ENCODE measurements at places on chromosomes 1 and 21.

- DNase-seq: no peak
Observed at GRCh38 chr1:159979257-159979656, 25.2 kb upstream of the SLAMF9 start.

DNA sequence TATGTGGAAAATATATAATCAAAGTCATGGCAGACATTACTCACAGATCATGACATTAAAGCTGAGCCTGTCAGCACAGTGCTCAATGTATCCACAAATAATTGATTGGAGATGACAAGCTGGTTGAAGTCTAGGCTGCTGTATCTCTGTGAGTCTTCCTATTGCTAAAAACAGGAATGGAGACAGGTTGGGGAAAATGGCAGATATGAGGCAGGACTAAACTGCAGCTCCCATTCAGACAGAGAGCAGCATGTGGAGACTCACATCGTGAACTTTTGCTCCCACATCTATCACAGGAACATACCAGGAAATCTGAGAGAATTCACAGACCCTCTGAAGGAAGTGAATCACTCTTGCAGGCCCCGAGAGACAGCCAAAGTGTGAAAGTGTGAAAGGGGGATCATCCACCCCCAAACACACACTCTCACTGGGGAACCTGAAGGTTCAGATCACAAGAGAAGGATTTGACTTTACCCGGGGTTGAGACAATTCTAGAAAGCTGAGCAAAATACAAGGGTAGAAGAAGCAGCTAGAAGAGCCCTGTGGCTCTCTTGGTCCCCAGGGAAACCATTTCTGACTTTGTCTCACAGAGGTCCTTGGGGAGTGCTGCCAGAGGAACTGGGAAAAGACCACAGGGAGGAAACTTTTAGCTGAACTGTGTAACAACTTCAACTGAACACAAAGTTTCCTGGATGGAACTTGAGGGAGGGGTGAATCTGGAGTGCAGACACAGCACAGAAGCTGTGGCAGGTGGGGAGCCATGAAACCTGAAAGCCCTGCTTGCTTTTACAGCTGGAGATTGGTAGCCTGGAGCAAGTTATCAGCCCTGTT, 173.4 kb downstream of the S1PR1 start:
- DNase-seq: no peak

GRCh38 chr1:29519788-29520110, 283.4 kb downstream of the PTPRU start:
- DNase-seq: no peak

DNA sequence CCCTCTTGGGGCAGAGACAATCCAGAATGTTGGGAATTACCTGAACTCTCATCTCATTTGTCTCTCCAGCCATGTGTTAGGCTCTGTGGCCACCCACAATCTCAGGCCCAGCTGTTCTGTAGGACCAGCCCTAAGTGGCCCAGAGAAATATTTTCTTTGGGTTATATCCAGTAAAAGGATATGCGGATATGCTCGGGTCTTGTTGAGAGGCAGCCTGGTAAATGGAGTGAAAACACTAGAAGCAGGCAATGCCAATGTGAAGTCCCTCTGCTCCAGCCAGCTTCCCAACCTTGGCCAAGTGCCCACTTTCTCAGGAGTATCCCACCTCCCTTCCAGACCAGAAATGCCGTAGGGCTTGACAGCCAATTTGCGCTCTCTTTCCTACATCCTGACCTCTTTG, 192.2 kb downstream of the ST6GALNAC3 start:
- DNase-seq: no peak

GRCh38 chr1:58500043-58500442, 46.5 kb downstream of the OMA1 start:
- no peak for DNase-seq

DNA sequence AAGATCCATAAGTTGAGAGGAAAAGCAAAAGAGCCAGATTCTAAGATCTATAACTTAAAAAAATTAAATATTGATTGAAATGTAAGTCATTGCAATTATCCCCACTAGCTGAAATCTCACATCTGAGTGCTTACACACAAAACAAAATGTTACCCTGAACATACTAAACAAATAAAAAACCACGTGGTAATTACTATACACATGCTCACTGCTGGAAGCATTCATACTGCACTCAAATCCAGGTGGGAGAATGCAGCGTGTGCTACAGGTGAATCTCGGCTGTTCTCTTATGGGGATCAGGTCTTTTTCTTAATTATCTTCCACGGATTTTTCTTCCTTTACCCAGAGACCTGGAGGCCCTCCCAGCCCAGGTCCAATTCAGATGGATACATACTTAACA, 74.3 kb downstream of the SDC3 start:
- no peak for DNase-seq

DNA sequence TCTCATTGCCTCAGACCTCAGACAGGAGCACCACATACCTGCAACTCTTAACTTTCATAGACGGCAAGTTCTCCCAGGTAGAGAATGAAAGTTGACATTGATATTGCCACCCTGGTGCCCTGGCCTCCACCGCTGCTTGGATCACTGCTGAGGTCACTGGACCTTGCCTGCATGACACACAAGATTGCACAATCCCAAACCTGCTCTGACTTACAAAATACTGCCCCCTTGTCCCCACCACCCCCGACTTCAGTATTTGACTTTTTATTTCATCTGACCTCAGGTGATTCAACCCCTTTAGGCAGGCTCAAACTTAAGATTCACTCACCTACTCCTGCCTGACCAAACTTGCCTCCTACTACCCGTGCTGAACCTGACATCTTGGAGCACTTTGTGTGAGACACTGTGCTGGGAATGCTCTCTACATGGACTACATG, 43.1 kb upstream of the S1PR1 start:
- DNase-seq: no peak

DNA sequence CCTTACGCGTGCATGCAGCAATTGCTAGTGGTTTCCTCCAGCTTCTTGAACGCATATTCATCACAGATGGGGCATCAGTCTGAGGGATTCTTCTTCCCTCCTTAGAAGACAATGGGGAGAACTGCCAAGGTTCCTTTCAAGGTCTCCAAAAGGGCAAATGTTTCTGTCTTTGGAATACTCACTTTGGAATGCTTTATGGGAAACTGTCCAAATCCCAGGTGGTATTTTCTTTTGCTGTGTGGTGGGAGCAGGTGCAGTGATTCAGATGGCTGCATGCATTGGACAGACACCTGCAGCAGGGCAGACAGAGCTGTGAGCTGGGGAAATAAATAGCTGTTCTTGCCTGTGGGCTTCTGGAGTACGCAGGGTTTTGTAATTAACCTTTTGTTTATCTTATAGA, 40.5 kb downstream of the URB2 start:
- no peak for DNase-seq

DNA sequence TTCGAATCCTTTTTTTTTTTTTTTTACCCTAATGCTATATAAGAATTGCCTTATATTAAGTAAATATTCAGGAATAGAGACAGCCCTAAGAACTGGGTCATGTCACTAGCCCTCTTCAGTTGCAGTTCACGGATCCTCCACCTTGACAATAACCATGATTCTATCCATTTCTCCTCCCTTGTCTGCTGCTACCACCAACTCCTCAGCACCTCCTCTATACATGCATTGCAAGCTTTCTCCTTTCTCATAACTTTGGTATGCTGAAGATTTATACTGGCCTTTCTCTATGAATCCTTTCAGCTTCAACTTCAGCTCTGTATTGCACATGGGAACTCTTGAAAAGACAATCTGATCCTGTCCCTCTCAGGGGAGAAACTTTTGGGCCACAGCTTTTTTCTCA, 14.3 kb upstream of the DR1 start:
- DNase-seq: no peak

DNA sequence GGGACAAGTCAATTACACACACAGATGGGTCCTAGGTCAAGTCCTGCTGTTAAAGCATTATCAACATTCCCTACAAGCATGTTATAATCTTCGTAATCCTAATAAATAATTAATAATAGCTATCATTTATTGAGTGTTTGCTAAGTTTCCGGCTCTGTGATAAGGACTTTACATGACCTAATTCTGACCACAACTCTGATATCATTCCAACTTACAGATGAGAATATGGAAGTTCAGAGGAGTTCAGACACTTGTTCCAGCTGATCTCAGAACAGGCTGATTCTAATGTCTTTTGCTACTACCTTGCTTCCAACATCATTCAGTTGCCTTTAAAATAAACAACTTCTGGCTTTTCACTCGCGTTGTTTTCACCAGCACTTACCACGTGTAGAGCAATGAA, 770.1 kb upstream of the CXADR start:
- DNase-seq: no peak

DNA sequence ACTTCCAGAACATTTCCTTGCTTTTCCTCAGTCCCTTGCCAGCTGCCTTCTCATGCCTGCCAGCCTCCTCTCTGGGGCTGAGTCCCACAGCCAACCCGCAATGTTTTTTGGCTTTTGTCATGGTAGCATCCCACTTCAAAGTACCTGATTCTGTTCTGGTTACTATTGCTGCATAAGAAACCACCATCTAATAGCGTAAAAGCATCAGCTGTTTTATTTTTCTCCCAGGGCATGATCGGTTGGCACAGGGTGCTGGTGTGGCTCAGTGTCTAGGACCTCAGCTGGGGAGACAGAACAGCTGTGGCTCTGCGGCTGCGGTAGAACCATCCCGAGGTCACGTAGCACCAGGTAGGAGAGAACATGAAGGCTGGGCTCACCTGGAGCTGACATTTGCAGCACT, 8.9 kb upstream of the PRMT2 start:
- DNase-seq: no peak

DNA sequence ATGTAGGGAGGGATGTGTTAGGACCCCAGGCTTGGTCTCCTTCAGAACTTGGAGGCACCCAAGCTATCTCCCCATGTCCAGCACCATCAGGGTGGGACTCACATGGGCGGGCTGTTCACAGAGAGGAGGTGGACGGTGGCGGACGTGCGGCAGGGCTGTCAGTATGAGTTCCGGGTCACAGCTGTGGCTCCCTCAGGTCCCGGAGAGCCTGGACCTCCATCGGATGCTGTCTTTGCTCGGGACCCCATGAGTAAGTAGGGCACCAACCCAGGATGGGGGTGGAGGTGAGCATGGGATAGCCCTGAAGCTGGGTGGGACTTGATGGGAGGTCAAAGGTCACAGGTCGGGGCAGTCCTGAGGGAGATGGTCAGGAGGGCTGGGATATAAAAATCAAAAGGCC, 27.8 kb downstream of the IGFN1 start:
- no peak for DNase-seq

GRCh38 chr21:37435711-37436110, 69.1 kb downstream of the DYRK1A start:
- DNase-seq: no peak

- DNase-seq: no peak
Observed at GRCh38 chr1:61930116-61930645, 187.9 kb downstream of the PATJ start.

GRCh38 chr1:212641956-212642355, 33.4 kb downstream of the ATF3 start:
- no peak for DNase-seq

DNA sequence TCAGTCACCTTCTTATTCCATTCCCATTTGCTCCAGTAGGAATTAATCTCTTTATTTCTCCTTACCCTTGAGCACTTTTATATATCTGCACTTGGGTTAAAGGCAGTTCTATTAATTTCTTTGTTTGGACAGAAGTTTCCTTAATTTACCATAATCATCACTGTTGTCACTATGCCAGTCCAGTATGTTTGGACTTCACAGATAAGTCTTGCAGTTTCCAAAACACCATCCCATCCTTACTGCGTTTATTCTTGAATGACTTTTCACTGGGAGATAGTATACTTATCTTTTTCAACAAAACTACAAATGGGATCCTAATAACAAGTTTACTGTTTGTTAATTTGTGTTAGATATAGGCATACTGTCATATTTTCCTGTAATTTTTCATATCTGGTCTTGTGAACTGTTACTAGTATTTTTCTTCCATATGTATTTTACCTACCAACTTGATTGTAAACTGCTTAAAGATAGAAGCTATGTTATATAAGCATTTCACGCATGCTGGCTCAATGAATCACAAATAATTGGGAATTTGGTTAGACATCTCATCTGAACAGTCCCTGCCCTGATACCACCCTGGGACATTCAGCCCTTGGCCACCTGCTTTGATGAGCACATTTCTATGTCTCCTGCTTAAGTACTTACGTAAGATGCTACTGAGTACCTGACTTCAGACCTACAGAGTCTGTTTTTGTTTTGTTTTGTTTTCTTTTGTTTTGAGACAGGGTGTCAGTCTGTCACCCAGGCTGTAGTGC, 78.2 kb downstream of the OLFML2B start:
- no peak for DNase-seq

DNA sequence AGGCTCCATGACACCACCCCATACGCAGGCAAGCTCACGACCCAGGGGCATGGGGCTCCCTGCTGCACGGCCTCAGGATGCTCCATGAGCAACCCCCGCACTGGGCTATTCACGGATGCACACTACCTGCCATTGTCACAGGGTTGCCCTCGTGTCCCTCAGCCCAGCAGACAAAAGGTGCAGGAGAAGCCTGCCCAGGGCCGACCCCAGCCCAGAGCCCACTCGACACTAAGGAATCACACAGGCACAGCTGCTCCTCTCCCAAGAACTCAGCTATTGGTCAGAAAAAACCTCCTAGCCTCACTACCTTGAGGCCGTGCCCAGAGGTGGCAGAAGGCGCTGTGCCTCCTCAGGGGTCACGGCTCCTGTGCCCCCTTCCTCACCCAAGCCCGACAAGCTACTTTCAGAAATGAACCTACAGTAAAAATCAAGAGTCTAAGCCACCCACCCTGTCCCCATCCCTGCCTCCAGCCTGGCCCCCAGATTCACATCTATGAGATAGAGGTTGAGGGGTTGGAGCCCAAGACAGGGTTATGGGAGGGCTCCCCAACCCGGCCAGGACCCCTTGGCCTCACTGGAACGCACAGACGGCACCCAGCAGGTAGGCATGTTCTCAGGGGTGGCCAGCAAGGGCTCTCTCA, 6.4 kb upstream of the SPATC1L start:
- DNase-seq: no peak

GRCh38 chr1:226772446-226773139, 33.5 kb upstream of the ITPKB start:
- DNase-seq: no peak

GRCh38 chr1:65490231-65491009, 70.0 kb downstream of the LEPR start:
- DNase-seq: no peak

DNA sequence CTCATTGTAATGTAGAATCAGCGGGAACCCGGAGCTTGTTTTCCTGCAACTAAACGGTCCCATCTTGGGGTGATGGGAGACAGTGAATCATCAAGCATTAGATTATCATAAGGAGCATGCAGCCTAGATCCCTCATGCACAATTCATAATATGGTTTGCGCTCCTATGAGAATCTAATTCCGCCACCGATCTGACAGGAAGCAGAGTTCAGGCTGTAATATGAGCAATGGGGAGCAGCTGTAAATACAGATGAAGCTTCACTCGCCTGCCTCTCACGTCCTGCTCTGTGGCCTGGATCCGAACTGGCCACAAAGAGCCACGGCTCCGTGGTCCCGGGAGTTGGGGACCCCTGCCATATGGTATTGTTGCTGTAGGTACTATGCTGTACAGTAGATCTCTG, 1.6 kb downstream of the IFI44 start:
- no peak for DNase-seq

GRCh38 chr1:203287898-203288297, 17.4 kb upstream of the BTG2 start:
- DNase-seq: no peak

All from activated gamma-delta T cell (primary cell).